Activated CD4-positive, alpha-beta T cell treated with anti-CD3 and anti-CD28 coated beads for 48 hours (primary cell): ENCODE measurements at places on chromosomes 3 and 15.

- DNase-seq: no peak
These were observed 388.6 kb upstream of the DPH6 start for GRCh38 chr15:35934383-35935049.

GRCh38 chr3:150515210-150515609, 31.1 kb downstream of the SERP1 start:
- no peak for DNase-seq

- no peak for DNase-seq
These were observed 50.2 kb upstream of the NSMCE3 start for GRCh38 chr15:29319823-29320222.

DNA sequence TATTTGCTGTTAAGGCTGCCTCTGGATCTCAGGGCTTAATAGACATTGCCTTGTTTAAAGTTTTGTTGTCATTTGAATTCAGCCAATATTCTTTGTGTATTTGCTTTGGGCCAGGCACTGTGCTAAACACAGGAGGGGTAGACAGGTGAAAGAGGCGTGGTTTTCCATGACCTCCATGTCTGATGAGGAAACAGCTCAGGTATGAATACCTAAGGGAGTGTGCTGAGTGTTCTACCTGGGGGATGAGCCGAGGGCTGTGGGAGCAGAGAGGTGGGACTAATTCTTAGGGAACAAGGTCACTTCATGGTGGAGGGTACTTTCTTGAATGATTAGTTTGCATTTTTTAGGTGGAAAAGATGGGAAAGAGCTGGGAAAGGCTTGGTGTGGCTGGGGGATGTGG, 108.2 kb downstream of the THSD4 start:
- no peak for DNase-seq

DNA sequence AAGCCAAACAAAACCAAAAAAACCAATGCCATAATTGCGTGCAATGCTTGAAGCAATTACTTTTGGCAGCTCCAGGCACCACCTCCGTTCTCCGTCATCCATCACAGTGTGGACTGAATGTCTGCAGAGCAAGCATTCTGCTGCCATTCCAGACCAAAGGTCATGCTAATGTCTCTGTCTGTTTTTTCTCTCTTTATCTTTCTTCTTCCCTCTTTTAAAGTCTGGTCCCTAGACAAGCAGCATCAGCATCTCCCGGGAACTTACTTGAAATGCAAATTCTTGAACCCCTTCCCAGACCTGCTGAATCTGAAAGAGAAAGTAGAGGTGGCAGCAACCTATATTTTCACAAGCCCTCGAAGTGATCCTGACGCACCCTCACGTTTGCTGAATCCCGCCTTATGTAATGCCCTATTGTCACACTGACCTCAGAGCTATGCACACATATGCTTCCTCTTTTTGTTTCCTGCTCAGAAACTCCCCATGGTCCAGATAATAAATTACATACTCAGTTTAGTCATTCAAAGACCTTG, 297.3 kb upstream of the PROK2 start:
- DNase-seq: no peak

- no peak for DNase-seq
These were observed 46.8 kb upstream of the POMGNT2 start for GRCh38 chr3:43152649-43153048.

DNA sequence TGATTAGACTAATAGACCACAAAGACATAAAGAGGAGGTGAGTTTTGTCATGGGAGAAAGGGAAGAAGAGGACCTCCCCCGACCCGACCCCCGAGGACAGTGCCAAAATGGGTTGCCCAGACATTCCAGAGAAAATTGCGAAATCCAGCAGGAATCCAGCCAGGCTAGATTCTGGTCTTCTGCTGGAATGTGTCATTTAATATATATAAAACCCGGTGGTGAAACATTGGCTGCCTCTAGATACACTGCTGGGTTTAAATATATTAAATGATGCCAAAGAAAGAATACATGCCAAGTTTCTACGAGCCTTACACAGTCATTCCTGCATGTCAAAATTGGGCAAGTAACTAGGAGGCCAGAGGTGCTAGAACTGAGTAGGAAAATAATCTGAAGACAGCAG, 45.3 kb upstream of the SPESP1 start:
- no peak for DNase-seq

GRCh38 chr3:57952208-57952631, 56.0 kb upstream of the FLNB start:
- no peak for DNase-seq

- DNase-seq: no peak
These were observed 318.7 kb upstream of the PPP2R3A start for GRCh38 chr3:135646873-135647272.
